ENCODE measurements at places on chromosomes 12 and 14.

- DNase-seq = no peak
Observed at GRCh38 chr12:67911275-67911600, 78.0 kb upstream of the IFNG-AS1 start.

DNA sequence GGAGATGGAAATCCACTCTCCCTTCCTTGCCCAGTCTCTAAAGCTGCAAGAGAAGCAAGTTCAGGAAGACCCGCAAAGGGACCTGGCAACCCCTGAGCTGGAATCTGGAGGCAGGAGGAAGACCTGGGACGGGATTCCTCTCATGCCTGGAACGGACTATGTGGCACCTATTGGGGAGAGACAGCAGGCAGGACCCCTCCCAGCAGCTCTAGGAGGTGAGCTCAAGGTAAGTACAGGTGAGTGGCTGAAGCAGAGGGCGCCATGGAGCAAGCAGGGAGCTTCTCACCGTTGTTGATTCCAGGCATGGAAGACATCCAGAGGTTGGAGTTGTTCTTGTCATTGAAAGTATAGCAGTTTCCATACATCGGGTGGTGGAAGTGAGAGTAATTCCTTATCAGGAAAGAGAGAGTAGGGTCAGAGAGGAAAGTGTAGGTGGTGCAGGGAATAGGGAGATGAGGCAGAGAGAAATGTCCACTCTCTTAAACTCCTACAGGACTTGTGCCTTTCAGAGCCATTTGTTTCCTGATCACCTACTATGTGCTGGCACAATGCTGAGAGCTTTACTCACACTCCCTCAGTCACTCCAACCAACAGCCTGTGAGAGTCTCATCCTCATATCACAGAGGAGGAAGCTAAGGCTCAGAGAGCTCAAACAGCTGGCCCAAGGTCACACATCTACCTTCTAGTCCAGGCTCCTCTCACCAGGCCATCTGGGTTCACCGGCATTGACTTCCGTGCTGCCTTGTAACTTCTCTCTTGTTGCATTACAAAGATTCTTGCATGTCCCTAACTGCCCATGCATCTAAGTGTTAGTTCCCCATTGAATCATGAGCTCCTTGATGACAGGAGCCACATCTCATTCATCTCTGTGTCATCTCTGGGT is 13.9 kb upstream of the TNFRSF1A start:
- DNase-seq = peak; percentile 32

DNA sequence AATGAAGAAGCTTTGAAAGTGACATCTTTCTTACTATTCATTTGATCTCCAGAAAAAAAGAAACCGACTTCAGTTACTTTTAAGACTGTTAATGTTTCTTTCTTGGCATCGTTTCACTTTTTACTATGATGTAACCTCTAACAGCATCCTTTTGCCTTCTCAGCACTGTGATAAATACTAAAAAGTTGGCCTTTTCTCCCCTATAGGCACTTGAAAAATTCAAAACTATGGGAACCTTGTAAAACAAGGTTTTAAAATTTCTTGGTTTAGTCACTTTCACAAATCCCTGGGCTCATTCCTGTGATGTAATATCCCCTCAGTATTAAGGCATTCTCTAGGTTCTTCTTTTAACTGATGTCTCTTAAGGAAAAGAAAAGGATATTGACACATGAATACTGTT is 281.8 kb downstream of the EGLN3 start:
- DNase-seq = no peak

GRCh38 chr12:125696054-125696453 is 630.8 kb downstream of the AACS start:
- DNase-seq = no peak

DNA sequence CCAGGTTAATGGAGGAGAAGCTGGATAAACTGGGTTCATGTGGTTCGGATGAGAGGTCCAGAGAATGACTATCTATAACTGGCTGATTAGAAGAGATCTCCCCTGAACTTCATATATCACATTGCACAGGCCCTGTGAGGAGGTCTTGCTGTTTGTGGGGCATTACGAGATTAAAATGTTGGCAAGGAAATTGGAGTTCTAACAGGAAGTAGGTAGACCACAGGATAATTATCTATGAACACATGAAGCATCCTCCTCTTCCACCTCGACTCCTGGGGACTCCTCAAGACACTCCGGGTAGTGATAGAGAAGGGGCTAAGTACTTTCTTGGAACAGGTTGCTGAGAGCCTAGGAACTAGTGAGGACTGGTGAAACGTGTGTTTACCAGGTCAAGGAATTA is 418.8 kb downstream of the KCNH5 start:
- no peak for DNase-seq

DNA sequence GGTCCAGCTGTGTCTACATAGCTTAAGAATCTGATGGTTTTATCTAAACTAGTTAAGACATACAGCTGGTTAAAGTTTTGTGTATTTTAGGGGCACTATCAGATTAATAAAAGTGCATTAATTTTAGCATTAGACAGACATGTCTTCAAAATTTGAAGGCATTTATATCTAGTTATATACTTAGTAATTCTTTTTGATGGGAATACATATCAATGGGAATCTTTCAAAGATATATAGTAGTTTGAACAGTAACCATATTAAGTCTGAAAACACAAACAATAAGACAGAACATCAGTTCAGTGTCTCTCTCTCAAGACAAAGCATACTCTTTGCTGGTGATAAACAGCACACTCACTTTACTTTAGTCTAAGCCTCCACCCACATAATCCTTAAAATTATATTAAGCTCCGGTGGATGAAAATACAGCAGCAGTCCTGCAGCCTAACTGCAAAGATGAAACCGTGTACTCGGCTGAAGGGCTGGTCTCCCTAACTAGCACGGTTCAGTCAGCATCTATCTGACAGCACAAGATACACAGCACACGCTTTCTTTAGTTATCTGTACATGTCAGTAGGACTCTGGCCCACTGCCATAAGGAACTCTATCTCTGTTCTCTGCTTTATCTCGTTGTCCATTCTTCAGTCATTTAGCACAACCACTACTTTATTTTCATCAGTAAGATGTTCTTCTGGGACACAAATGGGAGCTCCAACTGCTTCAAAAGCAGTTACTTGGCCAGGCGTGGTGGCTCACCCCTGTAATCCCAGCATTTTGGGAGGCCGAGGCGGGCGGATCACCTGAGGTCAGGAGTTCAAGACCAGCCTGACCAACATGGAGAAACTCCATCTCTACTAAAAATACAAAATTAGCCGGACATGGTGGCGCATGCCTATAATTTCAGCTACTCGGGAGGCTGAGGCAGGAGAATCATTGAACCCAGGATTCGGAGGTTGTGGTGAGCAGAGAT is 80.5 kb downstream of the MED13L start:
- DNase-seq = no peak

Data from CD4-positive, alpha-beta T cell treated with Interleukin-17A for 4 hours (primary cell).